ENCODE measurements at places on chromosomes 2 and 18. TPM values are rescaled to one million over a fixed set of nuclear protein-coding genes. Genes with fewer than 3 reads are reported as not detected.

GRCh38 chr2:26636935-26637334, 4.2 kb downstream of the CIB4 start:
- no peak for DNase-seq

DNA sequence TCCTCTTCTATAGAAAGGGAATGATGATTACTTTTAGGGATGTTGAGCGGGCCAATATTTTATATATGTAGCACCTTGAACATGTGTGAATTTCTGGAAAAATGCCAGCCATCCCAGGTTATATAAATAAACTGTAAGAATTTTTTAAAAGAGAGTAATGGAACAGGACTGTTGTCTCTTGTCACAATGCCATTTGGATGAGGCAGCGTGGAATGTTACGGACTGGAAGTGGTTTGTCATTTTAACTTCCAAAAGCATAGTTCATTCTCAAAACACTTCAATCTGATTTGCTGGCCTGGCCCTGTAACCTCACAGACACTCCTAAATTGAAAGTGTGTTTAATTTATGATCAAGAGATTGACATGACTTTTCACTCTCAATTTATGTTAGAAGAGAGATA, 70.8 kb downstream of the TPGS2 start:
- DNase-seq: no peak

- no peak for DNase-seq
Measured at GRCh38 chr2:206275312-206276055, 1.0 kb downstream of the ZDBF2 start.

DNA sequence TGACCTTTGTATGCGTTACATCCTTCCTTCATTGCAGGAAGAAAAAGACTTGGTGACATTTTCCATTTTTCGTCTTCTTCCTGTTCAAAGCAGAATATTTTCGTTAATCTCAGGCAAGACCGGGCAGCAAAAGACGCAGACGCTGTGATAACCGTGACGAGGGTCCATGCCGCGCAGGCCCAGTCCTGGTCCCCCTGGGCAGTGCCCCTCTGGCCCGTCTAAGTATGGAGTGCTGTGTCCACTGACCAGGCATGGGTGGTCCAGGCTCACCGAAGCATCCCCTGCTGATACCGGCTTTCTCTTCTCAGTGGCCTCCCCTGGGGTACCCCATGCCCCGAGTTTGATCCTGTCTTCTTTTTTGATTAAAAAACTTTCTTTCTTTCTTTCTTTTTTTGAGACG, 135.2 kb upstream of the ASB18 start:
- no peak for DNase-seq

- DNase-seq: peak; percentile 80
Measured at GRCh38 chr2:174442546-174443510, 44.0 kb downstream of the GPR155 start.

DNA sequence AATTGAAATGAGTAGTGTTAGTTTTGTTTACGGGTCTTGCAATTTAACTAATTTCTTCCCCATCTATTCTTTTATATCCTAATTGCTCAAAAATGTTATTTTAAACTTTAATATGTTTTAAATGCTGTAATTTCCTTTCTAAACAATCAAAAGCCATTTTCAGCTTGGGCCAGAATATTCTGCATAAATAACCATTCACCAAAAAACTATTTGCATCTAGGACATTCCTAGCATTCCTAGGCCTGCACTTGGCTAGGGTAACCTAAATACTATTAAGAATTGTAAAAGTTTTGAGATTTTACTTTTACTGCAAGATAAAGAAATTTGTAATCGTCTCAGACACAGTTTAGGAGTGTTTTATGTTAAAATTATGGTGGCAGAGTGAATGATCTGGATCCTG, 7.8 kb upstream of the ETAA1 start:
- peak; percentile 54 for DNase-seq

- no peak for DNase-seq
Measured at GRCh38 chr2:224774735-224775134, 58.6 kb upstream of the CCDC195 start.

GRCh38 chr2:207434899-207435465, 94.8 kb upstream of the CREB1 start:
- DNase-seq: no peak

The CROCC2 gene
- not detected for total RNA-seq

The RBMS1 gene
- 79.2 TPM for total RNA-seq

The SULT1C3 gene
- not detected for total RNA-seq

The MPP4 gene
- 5.3 TPM for total RNA-seq

The ESPNL gene
- 6.9 TPM for total RNA-seq

Data from SJSA1 (cell line).